Right hindlimb (tissue), 1 donor: ENCODE measurements at places on chromosomes 7 and 10.

DNA sequence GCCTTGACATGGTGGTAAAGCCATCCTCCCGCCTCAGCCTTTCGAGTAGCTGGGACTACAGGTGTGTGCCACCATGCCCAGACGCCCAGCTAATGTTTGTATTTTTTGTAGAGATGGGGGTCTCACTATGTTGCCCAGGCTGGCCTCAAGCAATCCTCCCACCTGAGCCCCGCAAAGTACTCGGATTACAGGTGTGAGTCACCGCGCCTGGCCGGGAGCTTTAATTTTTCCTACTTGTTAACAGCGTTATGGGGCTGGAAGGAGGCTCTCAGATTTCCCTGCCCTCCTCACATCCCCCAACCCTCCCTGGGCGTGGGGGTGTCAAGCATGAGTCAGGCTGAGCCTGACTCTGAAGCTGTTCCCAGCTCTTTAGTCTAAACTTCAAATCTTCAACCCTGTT, 8.3 kb downstream of the ALKBH4 start:
- no peak for DNase-seq

DNA sequence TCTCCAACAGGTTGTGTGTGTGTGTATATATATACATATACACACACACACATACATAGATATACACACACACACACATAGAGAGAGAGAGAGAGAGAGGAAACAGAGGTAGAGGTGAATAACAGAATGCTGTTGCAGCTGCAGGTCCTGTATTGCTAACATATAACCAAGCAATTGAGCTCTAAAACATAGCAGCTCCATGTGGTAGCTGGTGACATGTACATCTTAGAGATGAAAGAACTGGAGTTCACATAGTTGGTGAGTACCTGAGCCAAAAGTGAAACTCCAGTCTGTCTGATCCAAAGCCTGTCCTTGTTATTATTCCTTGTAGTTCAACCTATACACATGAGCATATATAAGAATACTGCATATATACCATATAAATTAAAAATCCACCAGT, 152.9 kb upstream of the CSTF2T start:
- no peak for DNase-seq

DNA sequence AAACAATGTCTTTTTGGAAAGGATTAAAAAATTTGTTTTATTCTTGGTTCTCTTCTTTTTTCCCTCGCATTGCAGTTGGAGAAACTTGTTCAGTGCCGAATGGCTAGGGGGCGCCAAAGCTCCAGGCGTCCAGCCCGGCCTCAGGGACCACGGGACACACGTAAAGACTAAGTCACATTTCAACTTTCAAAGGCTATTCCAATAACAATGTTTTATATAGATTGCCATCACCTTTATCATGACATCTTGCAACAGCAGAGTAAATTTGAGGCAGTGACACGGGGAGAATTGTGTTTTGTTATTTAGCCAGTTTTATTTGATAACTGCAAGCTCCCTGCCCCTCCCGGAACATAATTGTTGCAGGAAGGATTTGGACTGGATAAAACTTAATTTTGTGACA, 2.2 kb upstream of the IGFBP3 start:
- peak; percentile 88 for DNase-seq

DNA sequence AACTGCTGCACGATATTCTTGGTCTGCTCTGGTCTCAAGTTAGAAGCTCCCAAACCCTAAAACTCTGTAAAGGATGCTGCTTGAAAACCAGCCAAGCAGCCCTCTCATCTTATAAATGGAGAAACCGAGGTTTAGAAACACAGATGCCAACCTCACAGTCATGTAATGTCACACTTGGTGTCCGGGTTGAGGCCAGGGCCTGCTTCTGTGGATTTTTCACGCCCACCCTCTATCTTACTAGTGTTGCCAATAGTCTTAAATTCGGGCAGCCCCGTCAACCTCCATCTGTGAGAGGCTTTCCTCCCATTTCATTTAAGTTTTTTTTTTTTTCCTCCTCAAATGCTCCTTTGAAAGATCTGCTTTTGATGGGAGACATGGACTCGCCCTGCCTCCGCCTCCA, 28.9 kb downstream of the PLPP4 start:
- no peak for DNase-seq

GRCh38 chr10:131022981-131023380, 288.5 kb downstream of the TCERG1L start:
- DNase-seq: no peak

DNA sequence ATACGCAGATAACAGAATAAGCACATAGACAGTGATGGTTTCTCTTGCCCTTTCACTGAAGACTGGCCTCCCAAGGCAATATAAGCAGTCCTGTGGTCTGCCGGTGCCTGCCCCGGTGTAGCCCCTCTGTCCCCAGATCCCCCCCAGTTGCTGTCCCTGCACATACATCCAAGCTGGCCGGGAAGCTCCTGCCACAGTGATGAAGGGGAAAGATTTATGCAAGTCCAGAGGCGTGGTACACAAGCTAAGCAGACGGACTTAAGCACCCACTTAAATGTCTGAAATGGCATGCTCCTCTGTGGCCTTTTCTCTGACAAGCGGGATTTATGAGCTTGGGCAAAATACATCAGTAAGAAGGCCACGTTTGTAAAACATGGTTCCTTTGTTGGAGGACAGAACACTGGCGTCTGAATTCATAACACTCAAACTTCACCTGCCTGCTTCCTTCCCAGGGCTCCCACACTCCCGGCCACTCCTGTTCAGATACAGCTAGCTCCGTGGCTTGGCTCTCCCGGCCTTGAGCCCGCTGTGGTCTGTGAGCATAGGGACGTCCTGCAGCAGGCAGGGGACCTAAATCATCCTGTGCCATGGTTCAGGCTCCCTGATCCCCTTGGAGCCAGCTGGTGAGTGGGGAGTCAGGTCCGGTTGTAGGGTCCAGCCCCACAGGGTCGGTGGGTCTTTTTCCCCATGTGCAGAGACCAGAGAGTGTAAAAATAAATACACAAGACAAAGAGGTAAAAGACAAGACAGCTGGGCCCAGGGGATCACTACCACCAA, 61.7 kb upstream of the PPP2R2D start:
- peak; percentile 2 for DNase-seq

- DNase-seq: no peak
Measured at GRCh38 chr10:73296946-73297345, 44.5 kb upstream of the MRPS16 start.

- DNase-seq: peak; percentile 16
Measured at GRCh38 chr7:131568970-131569369, 12.5 kb upstream of the PODXL start.

DNA sequence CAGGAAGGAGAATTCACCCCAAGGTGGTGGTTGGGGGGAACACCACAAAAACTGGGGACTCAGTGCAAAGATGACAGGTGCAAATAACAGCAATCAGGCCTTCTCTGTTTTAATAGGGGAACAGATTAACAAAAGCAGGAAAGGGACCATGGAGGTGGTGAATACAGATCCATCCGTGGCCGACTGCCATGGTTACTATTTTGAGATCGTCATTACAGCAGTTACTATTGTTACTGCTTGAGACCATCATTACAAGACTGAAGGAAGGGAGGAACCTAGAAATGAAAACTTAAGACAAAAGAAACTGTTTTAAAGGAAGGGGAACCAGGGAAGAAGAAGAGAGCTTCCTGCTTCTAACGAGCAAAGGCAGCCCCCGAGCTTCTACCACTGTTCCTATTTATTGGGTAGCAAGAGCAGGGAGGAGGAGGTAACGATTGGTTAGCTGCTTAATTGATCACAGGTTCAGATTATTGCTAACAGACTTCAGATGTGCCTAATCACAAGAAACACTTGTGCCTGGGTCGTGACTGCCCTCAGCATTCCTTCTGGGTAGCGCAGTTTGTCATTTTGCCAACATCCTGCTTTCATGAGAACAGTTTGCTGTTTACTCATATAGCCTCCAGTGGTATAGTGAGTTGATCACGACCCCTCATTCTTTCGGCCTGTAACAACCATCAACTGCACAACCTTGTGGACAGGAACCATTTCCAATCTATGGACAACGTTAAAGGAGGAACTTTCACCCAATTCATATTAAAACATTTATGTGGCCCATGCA, 216.3 kb downstream of the CHCHD3 start:
- DNase-seq: no peak

DNA sequence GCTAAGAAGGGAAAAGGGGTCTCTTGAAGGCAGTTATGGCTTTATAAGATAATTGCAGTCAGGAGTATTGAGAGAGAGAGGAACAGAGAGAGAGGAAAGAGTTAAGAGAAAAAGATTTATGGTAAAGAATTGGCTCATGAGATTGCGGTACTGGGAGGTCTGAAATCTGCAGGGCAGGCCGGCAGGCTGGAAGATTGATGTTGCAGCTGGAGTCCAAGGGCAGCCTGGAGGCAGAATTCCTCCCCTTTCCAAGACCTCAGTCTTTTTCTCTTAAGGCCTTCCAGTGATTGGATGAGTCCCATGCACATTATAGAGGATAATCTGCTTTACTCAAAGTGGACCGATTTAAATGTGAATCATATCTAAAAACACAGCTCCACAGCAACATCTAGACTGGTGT, 68.4 kb downstream of the HACD1 start:
- DNase-seq: peak; percentile 39

DNA sequence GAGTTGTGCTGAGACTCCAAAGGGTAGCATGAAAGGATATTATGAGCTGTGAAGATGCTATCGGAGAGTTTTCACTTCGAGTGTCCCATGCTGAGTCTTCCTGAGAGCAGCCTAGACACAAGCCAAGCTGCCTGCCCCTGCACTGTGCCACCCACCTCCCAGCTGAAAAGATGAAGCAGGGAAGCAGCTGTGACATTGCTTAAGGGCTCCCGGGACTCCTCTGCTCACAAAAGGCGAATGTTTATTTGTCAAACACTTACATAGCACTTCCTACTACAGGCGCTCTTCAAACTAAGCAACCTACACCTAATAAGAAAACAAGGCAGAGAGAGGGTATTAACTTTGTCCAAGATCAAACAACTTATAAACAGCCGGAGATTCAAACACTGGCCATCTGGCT, 95.6 kb downstream of the OSBPL3 start:
- no peak for DNase-seq

GRCh38 chr10:73019100-73019499, 64.5 kb upstream of the PLA2G12B start:
- DNase-seq: no peak

DNA sequence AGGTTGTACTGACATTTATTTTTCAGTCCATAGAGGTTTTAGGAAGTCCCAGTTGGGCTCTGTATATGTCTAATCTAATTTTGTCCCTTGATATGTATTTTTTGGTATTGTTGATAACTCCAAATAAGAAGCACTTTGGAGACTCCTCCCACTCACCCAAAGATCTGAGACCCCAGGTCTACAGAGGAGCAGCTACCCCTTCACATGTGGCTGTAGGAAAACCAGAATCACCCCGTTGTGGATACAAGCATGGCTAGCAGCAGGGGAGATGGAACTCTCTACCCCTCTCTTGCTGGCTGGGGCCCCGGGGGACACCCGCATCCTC, 9.4 kb downstream of the HHEX start:
- DNase-seq: no peak

DNA sequence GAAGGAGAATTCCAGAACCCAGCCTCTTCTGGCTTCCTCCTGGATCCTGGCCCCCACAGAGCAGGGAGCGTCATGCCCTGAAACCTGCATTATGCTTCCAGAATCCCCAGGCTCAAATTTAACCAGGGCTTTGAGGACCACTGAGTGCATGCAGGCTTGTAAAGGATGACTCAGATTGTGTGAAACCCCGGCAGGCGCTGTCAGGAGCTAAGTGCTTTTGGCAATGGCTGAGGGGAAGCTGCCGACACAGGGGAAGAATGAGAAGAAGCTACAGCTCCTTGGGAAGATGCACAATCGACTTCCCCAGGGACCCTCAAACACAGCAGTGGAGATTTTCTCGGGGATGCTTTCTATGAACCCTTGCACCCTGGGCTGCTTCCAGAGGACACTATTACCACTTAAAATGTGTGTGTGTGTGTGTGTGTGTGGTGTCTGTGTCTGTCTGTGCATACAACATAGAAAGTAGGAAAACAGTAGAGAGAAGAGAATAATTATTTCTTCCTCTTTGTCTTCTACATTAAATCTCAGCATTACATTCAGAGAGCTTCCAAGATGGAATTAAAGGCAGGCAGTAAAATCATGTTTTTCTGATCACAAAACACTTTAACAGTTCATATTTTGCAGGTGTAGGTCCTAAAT, 183.5 kb upstream of the INHBA start:
- DNase-seq: peak; percentile 88

- no peak for DNase-seq
Measured at GRCh38 chr7:85564861-85565260, 378.0 kb upstream of the SEMA3D start.

DNA sequence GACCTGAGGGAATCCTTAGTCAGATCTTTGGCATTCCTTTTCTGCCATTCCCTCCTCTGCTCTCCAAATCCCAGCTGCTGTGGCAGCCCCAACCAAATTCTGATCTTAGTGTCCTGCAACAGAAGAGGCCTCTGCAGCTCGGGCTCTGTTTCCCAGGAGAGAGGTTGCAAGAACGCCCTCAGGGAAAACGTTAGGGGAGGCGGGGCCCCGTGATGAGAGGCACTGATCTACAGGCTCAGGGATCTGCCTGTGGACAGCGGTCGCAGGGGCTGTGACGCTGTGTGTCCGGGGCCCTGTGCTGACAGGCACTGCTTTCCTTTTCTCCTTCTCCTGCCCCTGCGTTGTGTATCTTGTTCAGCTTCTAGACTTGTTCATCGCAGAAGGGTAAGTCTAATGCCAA, 57.3 kb upstream of the DPYSL4 start:
- DNase-seq: no peak

DNA sequence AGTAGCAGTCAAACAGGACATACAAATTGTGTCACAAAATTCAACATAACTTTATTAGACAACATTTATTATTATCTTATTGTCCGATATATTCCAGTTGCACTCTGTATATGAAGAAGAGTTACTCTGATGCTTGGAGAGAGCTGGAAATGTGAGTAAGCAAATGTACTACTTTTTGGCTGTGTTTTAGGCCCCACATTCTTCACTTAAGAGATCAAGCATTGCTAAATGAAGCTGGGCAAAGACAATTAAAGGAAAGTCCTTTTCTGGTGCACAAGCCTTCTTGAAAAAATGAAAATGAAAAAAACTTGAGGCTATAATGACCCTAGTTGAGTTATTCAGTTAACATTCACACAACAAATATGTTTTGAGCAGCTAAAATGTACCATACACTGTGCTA, 26.1 kb downstream of the MYPN start:
- DNase-seq: no peak

GRCh38 chr7:18702071-18702829, 206.7 kb downstream of the HDAC9 start:
- peak; percentile 19 for DNase-seq

- DNase-seq: no peak
Measured at GRCh38 chr10:86311906-86312305, 54.7 kb downstream of the GRID1 start.
